ENCODE measurements at places on chromosomes 4 and X.

GRCh38 chr4:187069398-187069797, 345.7 kb upstream of the FAT1 start:
- DNase-seq: peak; percentile 60

DNA sequence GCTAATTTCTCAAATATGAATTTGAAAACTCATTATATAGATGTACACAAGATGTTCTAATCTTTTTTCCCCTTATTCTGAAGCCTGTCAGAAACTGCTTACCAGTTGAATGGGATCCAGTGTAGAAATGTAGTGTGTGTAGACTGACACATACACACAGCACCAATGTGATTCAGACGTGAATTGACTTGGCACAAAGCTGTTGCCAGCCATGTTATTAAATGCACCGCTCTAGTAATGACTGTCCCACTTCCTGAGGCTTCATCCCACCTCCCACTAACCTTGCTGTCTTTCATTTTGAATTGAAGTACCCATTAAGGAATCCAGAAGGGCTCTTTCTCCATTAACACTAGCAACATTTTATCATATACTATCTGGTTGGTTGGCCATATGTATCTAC, 146.6 kb downstream of the PPA2 start:
- DNase-seq: no peak

DNA sequence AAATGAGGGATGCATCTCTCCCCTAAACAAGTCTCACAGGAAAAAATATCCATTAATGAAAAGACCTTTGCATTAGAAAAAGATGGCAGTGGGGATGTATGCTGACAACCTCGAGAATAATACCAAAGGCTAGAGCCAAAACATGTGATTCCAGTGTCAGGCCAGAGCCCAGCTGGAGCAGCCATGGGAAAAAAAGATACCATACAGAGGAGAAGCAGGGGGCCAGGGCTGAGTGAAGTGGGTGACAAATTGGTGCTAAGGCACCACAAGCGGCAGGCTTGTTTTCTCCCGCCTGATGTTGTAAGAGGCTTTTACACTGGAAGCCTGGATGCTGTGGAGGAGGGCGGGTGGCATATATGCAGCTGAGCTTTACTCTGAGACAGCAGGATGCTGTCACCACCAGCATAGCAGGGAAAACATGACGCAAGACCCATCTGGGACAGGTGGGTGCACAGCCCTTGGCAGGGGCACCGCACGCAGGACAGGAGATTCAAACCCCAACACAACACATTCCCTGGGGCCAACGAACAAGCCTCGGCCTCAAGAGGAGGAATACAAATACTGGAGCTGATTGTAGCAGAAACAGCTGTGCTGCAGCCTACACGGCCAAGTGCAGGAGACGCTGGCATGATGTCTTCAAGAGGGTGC, 91.9 kb downstream of the TSPAN5 start:
- peak; percentile 60 for DNase-seq

- DNase-seq: no peak
Observed at GRCh38 chr4:14165222-14165920, 537.8 kb upstream of the BOD1L1 start.

GRCh38 chrX:50814701-50815100, 707 bp upstream of the SHROOM4 start:
- no peak for DNase-seq

DNA sequence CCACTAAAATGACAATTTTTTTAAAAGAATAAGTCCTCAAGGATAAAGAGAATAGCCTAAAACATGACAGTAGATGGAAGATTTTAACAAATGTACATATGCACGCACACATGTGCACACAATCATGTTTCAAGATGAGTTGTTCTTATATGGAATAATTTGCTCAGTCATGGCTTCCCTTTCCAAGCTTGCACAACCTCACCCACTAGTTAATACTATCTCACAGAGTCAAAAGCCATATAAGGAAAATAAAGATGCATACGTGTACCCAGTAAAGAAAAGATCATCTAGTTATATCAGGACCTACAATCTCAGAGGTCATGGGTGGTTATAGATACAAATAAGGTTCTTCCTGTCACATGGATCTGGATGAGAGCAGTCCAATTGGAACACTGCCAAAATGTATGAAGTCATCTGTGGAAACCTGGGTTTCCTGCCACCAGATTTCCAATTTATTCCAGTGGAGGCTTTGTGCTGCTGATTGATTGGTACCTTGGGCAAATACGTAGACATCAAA, 56.1 kb downstream of the FAM13A start:
- DNase-seq: no peak

- DNase-seq: no peak
Observed at GRCh38 chrX:46630141-46630540, 56.6 kb downstream of the CHST7 start.

Measured in right forelimb (tissue), 1 donor.